ENCODE measurements at places on chromosomes 2 and 18.

- DNase-seq, result no peak
Measured at GRCh38 chr2:207718521-207718920, 7.1 kb downstream of the CCNYL1 start.

DNA sequence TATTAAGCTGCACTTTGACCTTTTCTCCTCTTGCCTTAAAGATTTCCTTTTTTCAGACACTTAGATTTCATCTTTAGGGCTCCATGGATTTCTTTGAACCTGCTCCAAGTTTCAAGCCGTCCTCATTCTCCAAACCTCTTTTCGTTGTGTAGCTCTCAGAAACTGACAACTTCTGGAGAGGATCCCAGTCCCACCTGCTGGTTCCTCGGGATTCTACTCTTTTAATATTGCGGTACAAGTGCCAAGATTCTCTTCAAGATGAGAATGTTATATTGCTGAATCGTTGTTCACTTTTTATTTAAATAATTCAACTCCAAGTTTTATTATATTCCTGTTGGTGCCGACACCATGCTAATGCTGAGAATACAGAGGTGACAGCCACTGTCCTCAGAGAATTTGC lies 141.1 kb downstream of the CDH20 start:
- no peak for DNase-seq

DNA sequence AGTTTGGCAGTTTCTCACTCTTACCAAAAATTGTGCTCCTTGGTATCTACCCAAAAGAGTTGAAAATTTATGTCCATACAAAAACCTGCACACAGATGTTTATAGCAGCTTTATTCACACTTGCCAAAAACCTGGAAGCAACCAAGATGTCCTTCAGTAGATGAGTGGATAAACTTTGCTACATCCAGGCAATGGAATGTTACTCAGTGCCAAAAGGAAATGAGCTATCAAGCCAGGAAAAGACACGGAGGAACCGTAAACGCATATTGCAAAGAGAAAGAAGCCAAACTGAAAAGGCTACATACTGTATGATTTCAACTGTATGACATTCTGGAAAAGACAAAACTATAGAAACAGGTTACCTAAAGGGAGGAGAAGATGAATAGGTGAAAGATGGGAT lies 36.1 kb downstream of the TMEM163 start:
- DNase-seq, result no peak

DNA sequence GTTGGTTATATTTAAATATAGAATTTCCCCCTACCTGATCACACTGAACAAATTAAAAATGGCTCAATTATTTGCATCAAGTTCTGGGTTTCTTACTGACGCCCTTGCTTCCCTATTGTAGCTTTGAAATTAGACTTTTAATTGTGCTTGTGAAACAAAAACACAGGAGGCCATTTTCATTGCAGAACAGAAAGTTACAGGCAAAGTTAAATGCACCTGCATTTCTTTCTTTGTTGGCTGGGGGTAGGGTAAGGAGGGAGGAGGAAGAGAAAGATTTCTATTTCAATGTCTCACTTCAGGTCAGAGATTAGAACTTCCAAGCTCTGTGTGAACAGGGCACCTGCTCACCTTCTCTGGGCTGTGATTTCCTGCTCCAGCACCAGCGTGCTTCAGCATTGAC lies 199.6 kb downstream of the BCL11A start:
- DNase-seq, result no peak

DNA sequence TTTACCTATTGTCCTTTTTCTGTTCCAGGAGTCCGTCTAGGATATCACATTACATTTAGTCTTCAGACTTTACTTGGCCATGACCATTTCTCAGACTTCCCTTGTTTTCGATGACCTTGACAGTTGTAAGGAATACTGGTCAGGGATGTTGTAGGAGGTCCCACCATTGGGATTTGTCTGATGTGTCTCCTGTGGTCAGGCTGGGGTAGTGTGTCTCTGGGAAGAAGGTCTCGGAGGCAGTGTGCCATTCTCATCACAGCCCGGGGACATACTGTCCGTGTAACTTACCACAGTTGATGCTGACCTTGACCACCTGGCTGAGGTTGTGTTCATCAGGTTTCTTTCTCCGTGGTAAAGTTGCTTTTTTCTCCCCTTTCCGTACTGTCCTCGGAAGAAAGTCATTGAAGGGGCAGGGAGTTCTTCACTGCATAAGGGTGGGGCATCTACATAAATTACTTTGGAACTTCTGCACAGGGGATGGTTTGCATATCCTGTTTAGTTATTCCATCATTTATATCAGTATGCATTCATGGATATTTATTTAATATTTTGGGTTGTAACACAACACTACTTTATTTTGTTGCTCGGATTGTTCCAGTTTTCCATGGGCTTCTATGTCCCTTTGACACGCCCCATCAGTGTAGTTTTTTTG lies 41.2 kb downstream of the ZNF532 start:
- DNase-seq, result no peak

GRCh38 chr2:235300368-235301201 lies 193.3 kb upstream of the AGAP1 start:
- peak; percentile 93 for DNase-seq

GRCh38 chr18:29928081-29928480 lies 1114.5 kb downstream of the DSC3 start:
- no peak for DNase-seq

- no peak for DNase-seq
Measured at GRCh38 chr18:47865183-47865582, 65.3 kb downstream of the SMAD2 start.

DNA sequence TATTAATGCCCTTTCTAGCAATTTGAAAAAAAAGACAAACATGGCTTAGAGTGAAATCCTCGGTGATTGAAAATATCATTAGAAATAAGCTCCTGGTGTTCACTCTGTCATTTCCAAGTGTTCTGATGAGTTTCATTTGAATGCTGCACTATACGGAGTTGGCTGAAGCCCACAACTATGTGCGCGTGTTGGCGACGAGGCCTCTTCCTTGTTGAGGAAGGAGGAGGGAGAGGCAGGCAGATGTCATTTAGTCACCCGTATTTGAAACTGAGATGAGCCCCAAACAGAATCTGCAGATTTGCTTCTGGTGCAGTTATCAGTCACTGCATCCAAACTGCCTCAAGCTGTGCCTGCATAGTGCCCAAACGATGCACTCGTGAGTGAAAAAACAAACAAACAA lies 23.5 kb upstream of the SKOR2 start:
- no peak for DNase-seq

DNA sequence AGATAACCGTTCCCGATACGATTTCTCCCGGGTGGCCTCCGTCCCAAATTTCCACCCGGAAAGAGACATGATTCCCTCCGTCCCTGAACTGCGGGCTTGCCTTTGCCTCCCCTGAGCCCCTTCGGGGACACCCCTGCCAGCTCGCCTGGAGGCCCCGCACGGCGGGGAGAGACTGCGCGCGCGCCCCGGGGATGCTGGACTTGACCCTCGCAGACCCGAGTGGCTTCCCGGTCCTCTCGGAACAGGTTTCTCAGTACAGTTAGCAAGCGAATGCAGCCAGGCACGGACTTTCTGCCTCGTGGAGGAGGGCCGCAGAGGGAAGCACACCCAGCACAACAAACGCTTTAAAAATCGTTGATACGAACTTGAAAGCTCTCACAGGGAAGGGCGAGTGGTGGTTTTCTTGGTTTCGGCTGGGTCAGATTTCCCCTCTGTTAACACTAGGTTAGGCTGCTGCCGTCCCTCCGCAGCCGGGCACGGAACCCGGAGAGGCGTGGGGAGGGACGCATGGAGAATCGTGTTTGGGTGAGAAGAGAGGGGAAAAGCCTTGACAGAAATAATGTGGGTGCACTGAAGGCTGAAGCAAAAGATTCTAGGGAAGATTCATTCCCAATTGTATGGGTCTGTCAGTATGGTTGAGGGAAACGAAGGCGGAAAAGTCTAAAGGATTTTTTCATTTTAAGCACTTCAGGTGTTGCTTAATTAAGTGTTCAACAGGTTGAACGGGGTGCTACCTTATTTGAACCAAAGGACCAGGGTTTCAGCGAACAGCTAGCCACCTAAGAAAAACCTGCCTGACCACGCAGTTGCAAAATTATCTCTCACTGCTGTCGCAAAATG lies 916 bp downstream of the TNFRSF11A start:
- peak; percentile 25 for DNase-seq

GRCh38 chr2:174554529-174555150 lies 43.0 kb downstream of the WIPF1 start:
- DNase-seq, result no peak

GRCh38 chr2:72198532-72199241 lies 51.0 kb upstream of the CYP26B1 start:
- DNase-seq, result no peak

GRCh38 chr18:56841836-56842235 lies 190.7 kb downstream of the WDR7 start:
- no peak for DNase-seq

DNA sequence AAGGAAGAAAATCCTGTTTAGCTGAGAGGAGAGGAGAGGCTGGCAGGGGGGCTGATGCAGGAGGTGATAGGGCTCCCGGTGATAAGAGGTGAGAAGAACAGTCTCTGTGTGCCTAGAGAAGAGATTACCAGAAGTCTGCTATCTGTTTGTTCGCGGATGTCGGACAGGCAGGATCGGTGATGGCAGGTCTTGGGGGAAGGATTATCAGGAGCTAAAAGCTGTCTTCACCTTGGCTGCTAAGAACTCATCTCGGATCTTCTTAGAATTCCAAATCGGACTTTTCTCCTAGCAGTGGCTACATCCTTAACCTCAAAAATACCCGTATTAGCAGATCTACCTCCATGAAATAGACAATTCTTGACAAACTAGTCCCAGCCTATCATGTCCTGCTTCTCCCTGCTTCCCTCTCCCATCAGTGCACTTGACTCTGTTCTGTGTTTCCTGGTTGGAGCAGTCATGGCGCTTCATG lies 282.1 kb upstream of the TRIB2 start:
- no peak for DNase-seq

DNA sequence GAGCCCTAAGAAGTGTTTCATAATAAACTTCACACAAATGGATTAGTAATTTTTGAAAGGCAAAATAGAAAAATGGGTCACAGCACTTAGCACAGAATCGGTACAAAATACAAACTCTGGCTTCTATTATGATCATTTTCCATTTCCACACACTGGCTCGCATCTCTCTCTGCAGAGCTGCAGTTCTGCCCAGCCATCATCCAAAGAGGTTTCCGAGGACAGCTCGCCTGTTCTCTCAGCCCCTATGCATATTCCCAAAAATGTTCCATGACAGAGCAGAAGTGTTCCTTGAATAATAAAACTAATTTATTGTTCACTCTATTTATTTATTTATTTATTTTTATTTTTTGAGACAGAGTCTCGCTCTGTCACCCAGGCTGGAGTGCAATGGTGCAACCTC lies 115.6 kb downstream of the AP1S3 start:
- DNase-seq, result no peak

GRCh38 chr2:130837811-130838565 lies 1.3 kb downstream of the ARHGEF4 start:
- no peak for DNase-seq

DNA sequence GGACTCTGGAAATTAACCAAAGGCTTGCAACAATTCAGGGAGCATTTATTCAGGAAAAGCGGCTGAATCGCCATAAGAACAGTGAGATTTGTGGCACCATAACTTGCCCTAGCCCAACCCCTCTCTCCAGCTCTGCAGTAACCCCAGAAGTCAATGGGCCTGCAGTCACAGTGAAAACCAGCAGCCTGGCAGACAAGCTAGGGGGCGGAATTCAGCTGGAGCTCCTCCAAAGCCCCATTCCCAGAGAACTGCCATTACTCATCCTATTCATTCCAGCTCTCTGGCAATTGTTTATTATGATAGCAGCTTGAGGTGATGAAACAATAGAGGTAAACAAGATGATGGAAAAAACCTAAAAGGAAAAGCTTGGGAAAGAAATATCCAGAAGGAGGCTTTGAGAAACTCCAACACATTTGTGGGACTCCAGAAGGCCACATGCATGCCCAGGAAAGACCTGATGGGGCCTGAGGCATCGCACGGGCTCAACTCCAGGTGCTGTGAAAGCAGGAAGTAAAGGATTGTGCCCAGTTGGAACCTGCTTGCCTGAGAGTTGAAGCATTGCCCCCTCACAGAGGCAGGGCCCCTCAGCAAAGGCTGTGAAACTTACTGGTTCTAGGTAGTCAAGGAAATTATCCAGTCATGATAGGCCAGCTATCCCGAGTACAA lies 126.7 kb downstream of the TWIST2 start:
- no peak for DNase-seq

- DNase-seq, result no peak
Measured at GRCh38 chr2:109351164-109351756, 222.3 kb downstream of the SH3RF3 start.

DNA sequence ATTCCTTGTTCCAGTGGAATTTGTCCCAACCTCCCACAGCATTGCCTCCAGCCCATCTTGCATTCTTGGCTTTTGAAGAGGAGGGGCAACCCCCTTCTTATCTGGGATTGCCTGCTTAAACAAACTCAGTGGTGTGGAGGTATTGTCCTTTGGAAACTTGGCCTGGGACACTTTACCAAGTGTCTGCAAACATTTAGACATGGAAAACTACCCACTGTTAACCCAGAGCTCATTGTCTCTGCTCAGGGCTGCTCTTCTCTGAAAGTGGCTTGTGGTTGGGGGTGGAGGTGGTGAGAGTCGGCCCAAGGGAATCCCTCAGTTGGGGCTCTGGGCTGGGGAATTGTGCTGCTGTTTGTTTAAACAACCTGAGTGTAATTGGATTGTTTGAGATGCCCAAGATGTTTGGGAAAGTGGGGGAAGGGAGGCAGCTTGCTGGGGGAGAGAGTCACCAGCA lies 178.3 kb upstream of the GATA6 start:
- peak; percentile 49 for DNase-seq

- DNase-seq, result no peak
Measured at GRCh38 chr2:101802329-101802728, 104.8 kb downstream of the MAP4K4 start.

DNA sequence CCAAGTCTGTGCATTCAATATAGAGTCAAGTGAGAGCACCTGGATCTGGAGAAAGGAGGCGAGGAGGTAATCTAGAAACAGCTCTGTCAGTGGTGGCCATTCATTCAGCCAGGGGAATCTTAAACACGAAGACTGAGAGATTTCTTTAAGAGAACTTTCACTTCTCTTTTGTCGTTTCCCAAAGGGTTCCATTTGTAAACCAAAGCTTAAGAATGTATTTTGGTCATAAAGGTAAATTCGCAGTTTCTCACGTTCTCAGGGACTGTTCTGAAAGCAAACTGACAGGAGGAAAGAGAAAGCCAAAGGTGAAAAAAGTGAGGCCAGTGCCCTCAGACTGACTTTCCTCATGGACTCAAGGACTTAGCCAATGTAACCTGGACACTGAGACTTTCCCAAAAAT lies 513.5 kb downstream of the CMPK2 start:
- DNase-seq, result no peak

GRCh38 chr2:238754259-238754658 lies 93.6 kb upstream of the TWIST2 start:
- no peak for DNase-seq

GRCh38 chr2:10897956-10898355 lies 13.8 kb upstream of the KCNF1 start:
- DNase-seq, result no peak

- no peak for DNase-seq
Measured at GRCh38 chr2:47401789-47402554, 984 bp upstream of the MSH2 start.

GRCh38 chr2:28604284-28604843 lies 108.5 kb downstream of the PLB1 start:
- DNase-seq, result no peak

GRCh38 chr18:11521853-11522252 lies 87.5 kb upstream of the SLC35G4 start:
- DNase-seq, result no peak

- DNase-seq, result no peak
Measured at GRCh38 chr2:199100326-199101110, 357.2 kb downstream of the SATB2 start.

Measured in lung (tissue), 17 donors.